Lower lobe of right lung (tissue), 2 donors: ENCODE measurements at places on chromosomes 6 and 20. TPM values are rescaled to one million over a fixed set of nuclear protein-coding genes. Genes with fewer than 3 reads are reported as not detected.

LRRC1 gene
- 13.4 TPM for total RNA-seq

CCN6 gene
- not detected for total RNA-seq

BPI gene
- total RNA-seq, result 0.44 TPM

TBXT gene
- not detected for total RNA-seq

NOL4L gene
- total RNA-seq, result 14.3 TPM

C6orf132 gene
- 13.5 TPM for total RNA-seq

FAM217A gene
- total RNA-seq, result not detected

NKAIN4 gene
- not detected for total RNA-seq

SPEF1 gene
- 3.9 TPM for total RNA-seq

CRIP3 gene
- 0.95 TPM for total RNA-seq

TGM6 gene
- not detected for total RNA-seq

SCGN gene
- not detected for total RNA-seq

FERMT1 gene
- 1.4 TPM for total RNA-seq

NRSN1 gene
- not detected for total RNA-seq

DNA sequence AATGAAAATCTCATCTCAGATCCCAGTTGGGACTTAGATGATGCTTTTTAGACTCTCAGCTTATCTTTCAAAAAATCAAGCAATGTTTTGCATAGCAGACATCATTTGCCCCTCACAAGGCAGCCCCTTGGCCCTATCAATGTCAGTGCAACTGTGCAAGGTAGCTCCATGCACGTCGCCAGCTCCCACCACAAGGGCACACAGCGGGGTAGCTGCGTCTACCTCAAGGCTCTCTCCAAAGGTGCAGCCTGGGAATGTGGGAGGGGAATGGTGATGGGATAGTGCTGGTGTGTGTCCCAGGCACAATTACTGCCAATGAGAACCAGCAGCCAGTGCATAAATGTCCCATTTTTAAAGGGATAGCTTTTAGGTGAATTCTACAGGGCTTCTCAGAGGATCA lies 137.5 kb upstream of the SYNDIG1 start:
- DNase-seq, result no peak
- no peak overlapping the region for H3K4me3 ChIP-seq
- no peak overlapping the region for H3K27ac ChIP-seq
- H3K36me3 ChIP-seq, result no peaks in the 10 kb centered on the region
- no peaks in the 10 kb centered on the region for H3K4me1 ChIP-seq

DNA sequence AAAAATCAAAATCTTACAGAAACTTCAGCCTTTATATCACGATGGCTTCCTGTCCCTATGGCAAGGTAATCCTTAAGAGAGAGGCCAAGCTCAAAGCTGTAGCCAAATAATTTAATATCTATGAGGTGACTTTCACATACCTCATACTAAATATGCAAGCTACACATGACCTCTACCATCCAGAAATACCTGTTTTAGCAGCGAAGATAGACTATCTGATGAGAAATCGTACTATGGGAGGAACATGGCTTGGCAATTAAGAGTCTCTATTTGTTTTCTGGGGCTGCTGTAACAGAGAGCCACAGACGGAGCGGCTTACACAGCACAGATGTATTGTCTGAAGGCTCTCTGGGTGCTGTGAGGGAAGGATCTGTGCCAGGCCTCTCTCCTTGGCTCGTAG lies 31.0 kb upstream of the SALL4 start:
- H3K4me3 ChIP-seq, result no peak overlapping the region
- no peaks in the 10 kb centered on the region for H3K36me3 ChIP-seq
- H3K27me3 ChIP-seq, result no peaks in the 10 kb centered on the region
- no peak for DNase-seq
- no peaks in the 10 kb centered on the region for H3K4me1 ChIP-seq
- no peak overlapping the region for H3K27ac ChIP-seq

GRCh38 chr6:32908897-32909296 lies 31.9 kb downstream of the HLA-DMB start:
- no peaks in the 10 kb centered on the region for H3K27me3 ChIP-seq
- H3K36me3 ChIP-seq, result no peaks in the 10 kb centered on the region
- H3K27ac ChIP-seq, result no peak overlapping the region
- DNase-seq, result no peak
- no peak overlapping the region for H3K4me3 ChIP-seq

DNA sequence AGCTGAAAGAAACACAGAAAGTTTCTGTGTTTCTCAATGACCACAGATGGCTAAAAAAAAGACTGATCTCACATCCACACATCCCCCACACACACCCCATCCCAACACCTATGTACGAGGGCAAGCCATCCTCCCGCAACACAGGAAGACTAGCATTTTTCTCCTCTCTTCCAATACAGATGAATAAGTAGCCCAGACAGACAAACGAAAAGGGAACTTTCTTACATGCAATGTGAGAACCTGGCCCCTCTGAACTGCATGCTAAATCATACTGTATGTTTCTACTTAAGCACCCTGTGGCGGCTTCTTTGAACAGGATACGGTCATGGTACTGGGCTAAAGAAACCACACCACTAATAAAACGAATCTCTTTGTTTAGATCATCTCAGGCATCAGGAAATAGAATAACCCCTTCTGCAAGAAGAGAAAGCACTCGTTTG lies 116.2 kb downstream of the GMDS start:
- no peak for DNase-seq
- peaks cover 10% of the 10 kb centered on the region for H3K4me1 ChIP-seq
- no peak overlapping the region for H3K4me3 ChIP-seq

GRCh38 chr20:51386586-51386985 lies 155.9 kb downstream of the NFATC2 start:
- peaks cover 12% of the 10 kb centered on the region for H3K4me1 ChIP-seq
- H3K27me3 ChIP-seq, result no peaks in the 10 kb centered on the region
- H3K4me3 ChIP-seq, result no peak overlapping the region
- DNase-seq, result no peak
- no peak overlapping the region for H3K27ac ChIP-seq

DNA sequence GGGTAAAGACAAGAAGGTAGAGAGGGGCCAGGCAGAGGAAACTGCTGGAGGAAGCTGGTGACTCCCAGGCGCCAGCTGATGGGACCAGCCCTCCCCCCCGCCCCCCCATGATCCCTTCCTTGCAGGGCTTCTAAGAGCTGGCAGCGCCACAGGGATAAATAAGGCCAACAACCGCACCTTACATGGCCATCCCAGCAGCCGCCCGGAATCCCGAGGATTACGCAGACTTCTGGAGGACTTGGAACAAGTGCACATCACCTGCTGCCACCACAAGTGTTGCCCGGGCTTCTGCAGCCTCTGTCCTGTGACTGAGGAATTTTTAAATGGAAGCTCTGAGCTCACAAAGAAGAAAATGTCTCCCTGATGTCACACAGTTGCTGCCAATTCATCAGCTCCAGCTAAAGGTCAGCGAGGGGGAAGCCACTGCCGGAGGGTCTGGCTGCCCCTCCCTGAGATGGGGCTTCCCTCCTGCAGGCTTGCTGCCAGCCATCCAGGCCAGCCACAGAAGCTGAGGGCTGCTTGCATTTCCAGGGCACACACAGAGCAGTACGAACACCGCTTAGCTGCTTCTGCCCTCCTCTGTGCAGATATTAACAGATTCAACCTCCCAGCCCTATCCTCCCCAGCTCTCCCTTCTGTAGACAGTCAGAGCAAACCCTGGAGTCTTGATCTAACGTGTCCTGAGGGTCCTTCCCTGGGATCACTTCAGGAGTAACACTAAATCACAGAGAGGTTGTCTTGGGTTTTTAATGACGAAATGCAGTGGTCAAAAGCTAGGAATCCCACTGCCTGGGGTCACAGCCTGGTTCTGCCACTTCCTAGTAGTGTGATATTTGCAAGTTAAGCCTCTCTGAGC lies 38.6 kb upstream of the PIM1 start:
- no peaks in the 10 kb centered on the region for H3K27me3 ChIP-seq
- peaks cover 49% of the 10 kb centered on the region for H3K4me1 ChIP-seq
- no peak overlapping the region for H3K4me3 ChIP-seq
- peak; percentile 89 for DNase-seq
- H3K36me3 ChIP-seq, result no peaks in the 10 kb centered on the region

DNA sequence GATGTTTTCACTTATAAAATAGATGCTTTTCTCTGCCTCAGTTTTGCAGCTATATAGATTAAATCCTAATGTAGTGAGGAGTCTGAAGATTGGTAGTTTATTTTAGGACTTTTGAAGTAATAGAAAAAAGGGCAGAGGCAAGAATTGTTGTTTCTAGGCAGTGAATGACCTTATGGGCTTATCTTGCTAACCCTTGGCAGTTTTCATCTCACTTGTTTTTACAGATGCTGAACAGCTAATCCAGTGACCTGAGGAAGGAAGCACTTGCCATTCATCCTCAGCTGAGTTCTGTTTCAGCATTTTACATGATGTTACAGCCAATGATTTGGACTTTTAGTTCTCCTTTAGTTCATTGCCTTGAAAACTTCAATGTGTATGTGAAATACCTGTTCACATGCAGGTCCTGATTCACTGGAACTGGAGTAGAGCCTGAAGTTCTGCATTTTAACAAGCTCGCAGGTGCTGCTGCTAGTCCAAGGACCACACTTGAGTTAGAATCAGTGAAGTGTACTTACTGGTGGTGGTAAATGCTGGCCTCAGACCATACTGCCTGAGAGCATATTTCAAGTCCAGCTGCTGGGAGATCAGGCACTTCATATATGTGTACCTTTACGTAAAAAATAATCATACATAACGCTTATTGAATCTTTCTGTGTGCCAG lies 86.9 kb downstream of the TULP4 start:
- no peak overlapping the region for H3K4me3 ChIP-seq
- no peaks in the 10 kb centered on the region for H3K36me3 ChIP-seq
- H3K4me1 ChIP-seq, result peaks cover 7% of the 10 kb centered on the region

GRCh38 chr6:90194371-90194841 lies 102.2 kb downstream of the BACH2 start:
- H3K4me3 ChIP-seq, result no peak overlapping the region
- H3K36me3 ChIP-seq, result no peaks in the 10 kb centered on the region
- no peak overlapping the region for H3K27ac ChIP-seq
- DNase-seq, result no peak

- peak; percentile 61 for DNase-seq
- peak within 1 kb of the TSS; percentile 44 for H3K4me3 ChIP-seq
- H3K4me1 ChIP-seq, result peaks cover 17% of the 10 kb centered on the region
- H3K27ac ChIP-seq, result no peak within 1 kb of the TSS
- peaks cover 52% of the 10 kb centered on the region for H3K27me3 ChIP-seq
These were observed at the start of gene FNDC1 for GRCh38 chr6:159169193-159169555. TSS of gene FNDC1 (plus strand) at chr6:159169400. CDS start at chr6:159169597, 197 bp downstream.

- H3K27me3 ChIP-seq, result no peaks in the 10 kb centered on the region
- H3K4me1 ChIP-seq, result peaks cover 16% of the 10 kb centered on the region
- H3K27ac ChIP-seq, result no peak overlapping the region
- DNase-seq, result no peak
- H3K4me3 ChIP-seq, result no peak overlapping the region
These were observed 12.1 kb upstream of the ITPR3 start for GRCh38 chr6:33609019-33609418.

DNA sequence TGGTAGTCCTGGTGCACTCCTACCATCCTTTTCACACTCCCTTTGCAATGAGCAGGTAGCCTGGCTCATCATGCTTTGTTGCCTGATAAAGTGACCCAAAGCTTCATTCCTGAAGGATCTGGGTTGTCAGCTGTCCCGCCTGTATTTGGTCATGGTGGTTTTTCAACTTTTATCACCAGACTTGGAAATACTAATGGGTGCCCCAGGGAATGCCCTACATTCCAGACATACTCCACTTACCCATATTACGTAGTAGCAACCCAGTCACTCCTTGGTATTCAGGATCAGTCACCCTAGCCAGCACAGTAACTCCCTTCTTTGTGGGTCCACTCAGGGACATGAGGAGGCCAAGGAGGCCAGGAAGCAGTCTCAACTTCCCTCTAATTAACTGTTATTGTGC lies 199.2 kb downstream of the MAFB start:
- DNase-seq, result no peak
- H3K27me3 ChIP-seq, result no peaks in the 10 kb centered on the region
- H3K27ac ChIP-seq, result no peak overlapping the region
- H3K36me3 ChIP-seq, result no peaks in the 10 kb centered on the region
- no peak overlapping the region for H3K4me3 ChIP-seq

- no peak for DNase-seq
- no peaks in the 10 kb centered on the region for H3K27me3 ChIP-seq
- H3K36me3 ChIP-seq, result no peaks in the 10 kb centered on the region
- no peak overlapping the region for H3K27ac ChIP-seq
- peaks cover 25% of the 10 kb centered on the region for H3K4me1 ChIP-seq
- no peak overlapping the region for H3K4me3 ChIP-seq
These were observed 54.2 kb downstream of the ARMC2 start for GRCh38 chr6:108902382-108902792.

DNA sequence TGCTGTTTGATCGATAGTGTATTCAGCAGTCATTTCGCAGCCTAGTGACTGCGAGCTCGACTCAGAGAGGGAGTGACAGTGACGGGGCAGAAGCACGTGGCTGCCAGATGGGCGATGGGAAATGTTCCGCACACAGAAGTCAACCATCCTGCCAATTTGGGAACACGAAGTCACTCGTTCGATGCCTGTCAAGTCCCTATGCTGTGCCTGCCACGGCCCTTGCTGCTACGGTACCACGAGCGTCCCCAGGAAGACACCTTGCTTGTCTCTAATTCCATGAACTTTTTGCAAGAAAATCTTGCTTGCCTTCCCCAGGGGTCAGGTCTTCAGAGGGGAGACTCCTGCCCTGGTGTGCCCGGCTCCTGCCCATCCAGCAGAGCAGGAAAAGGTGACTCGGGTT lies 17.0 kb upstream of the STX16 start:
- no peak overlapping the region for H3K4me3 ChIP-seq
- no peaks in the 10 kb centered on the region for H3K36me3 ChIP-seq
- no peak for DNase-seq
- no peaks in the 10 kb centered on the region for H3K4me1 ChIP-seq
- H3K27ac ChIP-seq, result no peak overlapping the region

GRCh38 chr6:143110572-143110971 lies 49.9 kb downstream of the AIG1 start:
- DNase-seq, result no peak
- H3K4me1 ChIP-seq, result no peaks in the 10 kb centered on the region
- no peak overlapping the region for H3K4me3 ChIP-seq

DNA sequence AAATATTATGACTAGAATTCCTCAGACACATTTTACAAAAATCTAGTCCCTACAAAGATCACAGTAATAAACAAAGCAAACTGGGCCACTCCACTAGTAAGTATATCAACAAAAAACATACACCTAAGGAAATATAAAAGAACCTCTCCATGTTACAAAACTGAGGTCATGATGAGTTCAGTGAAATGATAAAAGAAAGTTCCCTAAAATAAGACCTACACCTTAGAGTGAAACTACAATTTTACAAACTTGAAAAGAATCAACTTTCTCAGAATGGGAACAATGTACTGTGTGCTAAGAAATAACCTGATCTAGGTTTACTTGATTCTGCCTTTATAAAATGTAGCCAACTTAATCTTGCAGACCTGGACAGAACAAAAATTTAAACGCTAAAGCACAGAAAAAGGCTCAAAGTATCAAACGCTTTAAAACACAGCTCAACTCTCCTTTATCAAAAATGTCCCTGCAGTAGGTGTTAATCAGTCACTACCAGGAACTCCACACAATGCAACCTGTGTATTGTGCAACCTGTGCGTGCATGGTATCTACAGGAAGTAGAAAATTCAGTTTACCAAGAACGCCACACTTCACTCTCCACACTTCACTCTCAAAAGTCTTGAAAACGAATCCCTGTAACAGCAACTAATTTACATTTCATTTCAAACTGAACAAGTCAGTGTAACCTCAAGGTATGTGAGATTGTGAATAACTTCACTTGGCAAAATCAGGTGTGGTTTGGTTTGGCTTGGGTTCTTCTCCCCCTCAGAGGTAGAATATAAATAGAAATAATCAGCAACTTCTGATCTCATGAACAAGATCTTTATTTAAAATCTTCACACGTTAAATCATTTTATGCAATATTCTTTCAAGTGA lies 1.8 kb downstream of the RALGAPA2 start:
- H3K36me3 ChIP-seq, result no peaks in the 10 kb centered on the region
- H3K4me3 ChIP-seq, result peak overlapping the region; percentile 89
- peaks cover 43% of the 10 kb centered on the region for H3K4me1 ChIP-seq
